Urothelium cell line (cell line): ENCODE measurements at places on chromosomes 4 and X.

DNA sequence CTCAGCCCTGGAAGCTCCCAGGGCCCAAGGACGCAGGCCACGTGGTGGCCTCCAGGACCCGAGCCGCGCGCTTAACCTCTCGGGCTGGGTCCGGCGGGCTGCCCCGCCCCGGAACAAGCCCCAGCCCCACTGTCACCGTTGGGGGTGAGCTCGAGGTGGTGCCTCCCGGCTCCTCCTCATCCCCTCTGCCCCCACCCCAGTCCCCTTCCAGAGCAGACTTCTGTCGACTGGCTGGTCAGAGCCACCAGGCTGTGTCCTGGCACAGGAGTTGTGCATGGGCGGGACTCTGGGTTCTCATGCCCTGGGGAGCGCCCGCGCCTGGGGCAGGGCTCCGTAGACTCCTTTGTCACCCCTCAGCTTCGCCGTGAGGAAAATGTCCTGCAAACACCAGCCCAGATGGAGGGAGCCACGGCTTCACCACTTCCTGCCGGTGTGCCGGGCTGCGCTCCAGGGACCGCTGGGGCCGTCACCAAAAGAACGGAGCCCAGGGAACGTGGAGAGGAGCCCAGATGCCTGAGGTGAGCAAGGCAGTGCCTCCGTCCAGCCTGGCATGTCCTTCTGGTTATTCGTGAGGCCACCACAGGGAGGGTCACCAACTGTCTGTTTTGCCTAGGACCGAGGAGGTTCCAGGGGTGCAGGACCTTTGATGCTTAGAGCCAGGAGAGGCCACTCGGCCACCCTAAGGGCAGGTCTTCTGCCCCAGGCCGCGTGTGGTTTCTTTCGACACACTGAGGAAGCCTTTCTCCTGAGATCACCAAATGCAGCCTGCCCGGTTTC lies 7.1 kb upstream of the RGS12 start:
- no peak for DNase-seq

- no peak for DNase-seq
Measured at GRCh38 chrX:20224814-20225487, 41.8 kb downstream of the RPS6KA3 start.

- DNase-seq: peak; percentile 7
Measured at GRCh38 chrX:38804682-38805431, 3.6 kb downstream of the MID1IP1 start.

- DNase-seq: no peak
Measured at GRCh38 chr4:174983128-174983750, 65.1 kb downstream of the ADAM29 start.

GRCh38 chrX:63855896-63856295 lies 70.9 kb upstream of the ARHGEF9 start:
- DNase-seq: peak; percentile 8

DNA sequence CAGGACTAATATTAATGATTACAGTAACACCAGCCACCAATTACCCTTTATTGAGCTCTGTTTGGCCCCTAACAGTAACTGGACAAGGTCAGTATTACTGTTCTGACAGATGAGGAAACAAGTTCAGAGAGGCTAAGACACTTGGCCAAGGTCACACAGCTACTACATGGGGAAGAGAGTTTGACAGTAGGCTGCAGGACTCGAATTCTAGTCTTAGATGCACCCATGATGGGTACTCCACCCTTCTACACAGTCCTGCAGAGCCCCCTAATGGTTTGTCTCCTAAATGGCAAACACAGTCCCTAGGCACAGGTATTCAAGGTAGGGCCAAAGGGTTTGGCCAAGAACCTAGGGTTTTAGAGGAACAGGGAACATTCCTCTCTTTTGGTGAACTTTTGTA lies 93.9 kb downstream of the NSUN7 start:
- DNase-seq: no peak

- no peak for DNase-seq
Measured at GRCh38 chr4:156396534-156396933, 442.9 kb upstream of the CTSO start.

GRCh38 chrX:70437011-70437410 lies 7.6 kb upstream of the DLG3 start:
- DNase-seq: no peak

- peak; percentile 14 for DNase-seq
Measured at GRCh38 chr4:102139932-102140331, 205.3 kb downstream of the SLC39A8 start.

- no peak for DNase-seq
Measured at GRCh38 chr4:139085141-139085540, 69.6 kb downstream of the NOCT start.

GRCh38 chr4:111435986-111436744 lies 709.1 kb upstream of the FAM241A start:
- no peak for DNase-seq

- DNase-seq: no peak
Measured at GRCh38 chr4:41815473-41815872, 66.9 kb upstream of the PHOX2B start.

GRCh38 chrX:143664302-143664701 lies 28.4 kb upstream of the SLITRK4 start:
- no peak for DNase-seq

DNA sequence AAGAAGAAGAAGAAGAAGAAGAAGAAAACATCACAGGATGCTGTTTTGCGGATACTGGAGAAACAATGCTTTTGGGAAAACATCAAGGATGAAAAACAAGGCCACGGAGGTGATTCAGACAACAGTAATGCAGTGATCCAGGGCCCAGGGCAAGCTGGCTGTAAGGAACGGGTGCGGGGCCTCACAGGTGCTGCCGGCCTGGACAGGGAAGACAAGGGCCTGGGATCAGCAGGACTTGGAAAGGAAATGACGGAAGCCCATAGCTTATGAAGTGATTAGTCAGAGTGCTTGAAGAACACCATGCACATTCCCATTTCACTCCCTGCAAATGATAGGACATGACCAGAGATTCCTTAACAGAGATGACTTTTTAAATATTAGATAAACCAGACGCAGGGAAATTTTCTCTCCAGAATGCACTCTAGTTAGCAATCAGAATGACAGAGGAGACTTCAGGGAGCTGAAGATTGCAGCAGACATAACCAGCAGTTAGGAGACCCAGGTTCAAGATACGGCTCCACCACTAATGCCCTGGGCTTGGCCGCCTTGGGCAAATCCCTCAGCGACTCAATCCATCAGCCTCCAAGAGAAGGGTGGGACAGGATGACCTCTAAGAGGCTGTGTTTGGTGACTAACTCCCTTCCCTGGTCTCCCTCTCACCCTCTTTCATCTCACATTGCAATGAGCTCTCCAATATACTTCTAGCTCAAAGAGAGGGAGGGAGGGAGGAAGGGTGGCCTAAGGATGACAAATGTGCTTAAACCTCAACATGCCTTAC lies 54.1 kb downstream of the APBB2 start:
- DNase-seq: peak; percentile 94

- no peak for DNase-seq
Measured at GRCh38 chr4:10893395-10893794, 208.8 kb upstream of the CLNK start.
